Stimulated activated CD4-positive, alpha-beta T cell treated with anti-CD3 and anti-CD28 coated beads, Interleukin-1b, Interleukin-23, amount 100 ng/mL, for 1 hour (primary cell): ENCODE measurements at places on chromosomes 2 and 18.
A peak's percentile ranks its signal among the peaks of the same experiment; 100 is the strongest.

- no peak for DNase-seq
These were observed 75.0 kb downstream of the TPO start for GRCh38 chr2:1488181-1488671.

- DNase-seq, result no peak
These were observed 7.4 kb upstream of the PTH2R start for GRCh38 chr2:208399201-208399600.

GRCh38 chr2:231613663-231614558, 21.2 kb downstream of the TEX44 start:
- DNase-seq, result peak; percentile 69

DNA sequence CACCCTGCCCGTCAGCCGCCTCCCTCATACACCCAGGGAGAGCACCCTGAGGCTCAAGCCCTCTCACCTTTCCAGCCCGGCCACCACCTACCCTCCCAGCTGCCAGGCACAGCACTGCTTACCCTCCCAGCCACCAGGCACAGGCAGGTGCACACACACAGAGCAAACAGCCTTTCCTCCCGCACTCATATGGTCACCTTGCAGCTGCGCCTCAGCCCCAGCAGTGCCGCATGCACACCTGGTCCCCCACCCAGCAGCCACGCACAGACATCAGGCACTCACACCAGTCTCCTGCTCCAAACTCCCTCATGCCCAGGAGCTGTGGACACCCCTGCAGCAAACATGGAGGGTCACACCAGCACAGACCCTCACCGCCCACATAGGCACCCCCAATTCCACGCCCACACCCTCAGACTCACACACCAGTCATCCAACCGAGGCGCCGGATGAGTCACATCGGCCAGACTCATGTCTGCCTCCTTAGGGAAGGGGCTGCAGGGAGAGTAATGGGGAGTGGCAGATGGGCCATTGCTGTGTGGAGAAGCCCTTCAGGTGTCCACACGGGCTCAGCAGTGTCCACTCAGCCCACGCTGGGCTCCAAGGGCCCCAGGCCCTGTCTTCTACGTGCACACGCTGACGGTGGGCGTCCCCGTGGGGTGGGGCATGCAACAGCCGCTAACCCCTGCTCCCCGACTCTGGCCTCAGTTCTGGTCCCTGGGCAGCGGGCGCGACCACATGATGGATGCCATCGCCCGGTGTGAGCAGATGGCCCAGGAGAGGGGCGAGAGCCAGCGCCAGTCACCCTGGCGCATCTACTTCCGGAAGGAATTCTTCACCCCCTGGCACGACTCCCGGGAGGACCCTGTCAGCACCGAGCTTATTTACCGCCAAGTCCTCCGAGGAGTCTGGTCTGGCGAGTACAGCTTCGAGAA, 22.3 kb upstream of the GPR17 start:
- no peak for DNase-seq

DNA sequence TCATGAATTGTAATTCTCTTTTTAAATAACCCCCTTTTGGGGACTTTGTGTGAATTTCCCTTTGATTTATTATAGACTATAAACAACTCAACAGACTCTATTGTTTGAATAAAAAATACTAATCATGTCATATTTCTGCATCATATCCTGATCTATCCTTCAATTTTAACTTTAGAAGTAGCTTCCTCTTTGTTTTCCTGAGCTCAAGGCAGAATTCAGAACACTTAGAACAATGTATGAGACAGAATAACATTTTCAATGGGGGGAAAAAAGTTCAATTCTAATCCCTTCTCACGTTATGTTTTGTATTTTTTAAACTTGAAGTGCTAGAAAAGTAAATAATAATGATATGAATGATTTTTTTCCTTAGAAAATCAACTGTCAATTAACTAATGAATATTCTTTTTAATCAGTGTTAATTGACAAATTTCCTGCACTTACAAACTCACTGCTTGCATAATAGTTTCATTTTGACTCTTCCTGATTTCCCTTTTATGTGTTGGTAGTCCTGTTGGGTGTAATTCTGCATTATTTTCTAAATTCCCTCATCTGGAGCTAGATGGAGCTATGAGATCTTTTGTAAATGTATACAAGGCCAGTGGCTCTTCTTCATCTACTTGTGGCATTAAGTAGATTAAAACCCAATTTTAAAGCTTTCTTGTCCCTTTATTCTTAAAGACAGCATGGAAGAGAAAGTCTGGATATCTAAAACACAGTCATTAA, 326.1 kb downstream of the PARD3B start:
- no peak for DNase-seq

GRCh38 chr2:220341014-220341413, 713.6 kb downstream of the SLC4A3 start:
- DNase-seq, result no peak

DNA sequence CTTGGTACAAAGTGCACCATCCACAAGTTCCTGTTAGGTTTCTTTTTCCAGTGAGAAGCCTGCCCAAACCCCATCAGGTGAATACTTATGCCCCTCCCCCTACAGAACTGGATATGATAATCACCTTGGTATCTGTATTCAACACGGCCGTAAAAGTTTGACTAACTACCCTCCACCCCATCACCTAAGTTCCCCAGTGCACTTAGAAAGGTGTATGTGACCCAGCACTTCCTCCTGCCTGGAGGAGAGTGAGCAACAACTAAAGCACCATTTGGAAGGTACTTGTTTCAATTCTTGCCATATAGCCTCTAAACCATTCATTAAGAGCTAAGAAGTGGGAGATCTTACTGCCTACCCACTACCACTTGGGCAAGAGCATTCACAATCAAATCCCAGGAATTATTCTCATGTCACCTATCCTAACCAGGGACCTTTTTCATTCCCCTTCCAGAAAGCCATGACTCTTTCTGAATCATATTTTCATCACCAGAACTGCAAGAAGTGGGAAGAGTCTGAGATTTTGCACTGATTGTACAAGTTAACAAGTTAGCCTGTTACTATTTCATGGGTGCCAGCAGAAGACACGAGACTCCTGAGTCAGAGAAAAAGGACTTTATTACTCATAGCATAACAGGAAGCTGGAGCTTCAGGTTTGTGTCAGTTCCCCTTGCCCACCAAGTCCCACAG, 53.5 kb upstream of the NDUFV2 start:
- DNase-seq, result no peak

DNA sequence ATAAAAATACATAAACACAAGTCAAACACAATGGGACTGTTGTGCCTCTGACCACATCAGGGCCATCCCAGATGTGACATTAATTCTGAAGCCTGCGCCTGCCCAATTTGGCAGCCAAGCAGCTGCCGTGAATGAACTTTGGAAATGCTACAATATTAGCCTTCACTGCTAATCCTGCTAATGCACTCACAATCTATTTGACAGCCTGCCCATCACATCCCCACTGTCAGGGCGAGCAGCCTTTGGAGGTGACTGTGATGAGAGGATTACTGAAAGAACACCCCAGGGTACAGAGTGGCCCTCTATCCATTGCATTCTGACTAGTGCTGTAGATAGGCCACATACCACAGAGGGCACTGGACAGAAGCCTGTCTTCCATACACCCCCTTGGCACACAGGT, 21.6 kb downstream of the OSR1 start:
- no peak for DNase-seq

GRCh38 chr2:16255120-16255519, 314.8 kb downstream of the MYCN start:
- no peak for DNase-seq

DNA sequence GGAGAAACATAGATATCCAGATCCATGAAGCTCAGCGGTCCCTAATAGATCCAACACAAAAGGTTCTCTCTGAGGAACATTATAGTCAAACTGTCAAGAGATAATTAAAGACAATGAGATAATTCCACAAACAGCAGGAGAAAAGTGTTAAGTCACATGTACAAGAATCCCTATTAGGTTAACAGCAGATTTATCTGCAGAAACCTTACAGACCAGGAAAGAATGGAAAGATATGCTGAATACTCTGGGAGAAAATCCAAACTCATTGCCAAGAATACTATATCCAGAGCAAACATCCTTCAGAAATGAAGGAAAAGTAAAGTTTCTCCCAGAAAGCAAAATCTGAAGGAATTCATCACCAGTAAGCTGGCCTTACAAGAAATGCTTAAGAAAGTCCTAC, 10.8 kb upstream of the KDM3A start:
- DNase-seq, result no peak

- no peak for DNase-seq
These were observed 247.4 kb upstream of the CHAC2 start for GRCh38 chr2:53519918-53520841.

GRCh38 chr18:24300703-24301102, 96.9 kb downstream of the OSBPL1A start:
- DNase-seq, result no peak

- no peak for DNase-seq
These were observed 87.4 kb downstream of the COL6A3 start for GRCh38 chr2:237326266-237327171.

DNA sequence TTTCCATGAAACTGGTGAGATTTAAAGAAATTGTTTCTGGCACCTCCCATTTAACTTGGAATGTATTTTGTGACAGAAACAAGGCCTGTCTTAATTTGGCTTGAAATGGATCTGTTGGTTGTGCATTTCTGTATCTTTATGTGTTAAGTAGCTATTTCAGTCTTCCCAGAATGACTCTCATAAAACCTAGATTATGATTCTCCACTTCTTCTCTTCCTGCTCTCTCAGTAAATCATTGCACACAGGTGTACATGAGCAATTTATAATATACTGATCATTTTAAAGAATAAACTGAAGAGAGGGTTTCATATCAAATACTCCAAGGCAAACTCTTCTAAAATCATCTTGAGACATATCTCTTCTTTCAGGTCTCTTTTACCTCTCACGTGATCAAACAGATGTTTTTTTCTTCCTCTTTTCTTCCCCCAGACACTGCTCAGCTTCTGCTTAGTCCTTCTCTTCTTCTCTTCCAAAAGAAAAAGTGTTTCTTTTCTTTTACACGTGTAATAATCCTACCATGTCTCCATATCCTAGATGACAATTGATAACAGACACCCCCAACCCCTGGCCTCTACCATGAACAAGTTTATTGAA, 112.0 kb downstream of the PPP1R1C start:
- DNase-seq, result no peak

DNA sequence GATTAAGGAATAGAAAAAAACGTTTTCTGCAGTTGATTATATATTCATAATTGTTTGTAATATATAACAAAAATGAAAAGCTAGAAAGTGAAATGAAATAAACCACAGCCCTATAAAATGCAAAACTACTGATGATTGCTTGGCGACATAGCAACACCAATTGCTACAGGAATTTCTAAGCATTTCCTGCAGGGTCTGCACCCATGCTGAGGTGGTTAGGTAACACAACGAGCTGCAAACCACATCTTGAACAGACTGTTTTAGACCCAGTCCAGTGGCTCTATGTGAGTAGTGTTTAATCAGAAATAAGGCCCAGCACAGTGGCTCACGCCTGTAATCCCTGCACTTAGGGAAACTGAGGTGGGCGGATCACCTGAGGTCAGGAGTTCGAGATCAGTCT, 17.2 kb upstream of the UGT1A9 start:
- DNase-seq, result no peak

GRCh38 chr2:47783486-47784351, 774 bp downstream of the MSH6 start:
- peak; percentile 35 for DNase-seq

DNA sequence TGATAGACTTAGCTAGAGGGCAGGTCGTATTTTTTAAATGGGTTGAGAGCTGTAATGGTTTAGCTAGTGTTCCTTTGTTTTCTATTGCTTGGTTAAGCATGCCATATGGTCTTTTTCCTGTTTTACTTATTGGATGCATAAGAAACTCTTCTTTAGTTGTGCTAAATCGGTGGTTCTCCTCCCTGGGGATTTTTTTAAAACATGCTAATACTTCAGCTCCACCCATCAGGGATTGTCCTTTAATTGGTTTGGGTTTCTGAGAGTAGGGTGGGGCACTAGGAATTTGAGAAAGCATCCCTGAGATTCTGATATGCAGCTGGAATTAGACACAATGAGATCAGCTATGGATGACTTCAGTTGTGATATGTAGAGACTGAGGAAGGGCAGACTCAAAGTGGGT, 497.2 kb downstream of the THSD7B start:
- no peak for DNase-seq

GRCh38 chr18:43267818-43268217, 9.5 kb downstream of the SYT4 start:
- no peak for DNase-seq

DNA sequence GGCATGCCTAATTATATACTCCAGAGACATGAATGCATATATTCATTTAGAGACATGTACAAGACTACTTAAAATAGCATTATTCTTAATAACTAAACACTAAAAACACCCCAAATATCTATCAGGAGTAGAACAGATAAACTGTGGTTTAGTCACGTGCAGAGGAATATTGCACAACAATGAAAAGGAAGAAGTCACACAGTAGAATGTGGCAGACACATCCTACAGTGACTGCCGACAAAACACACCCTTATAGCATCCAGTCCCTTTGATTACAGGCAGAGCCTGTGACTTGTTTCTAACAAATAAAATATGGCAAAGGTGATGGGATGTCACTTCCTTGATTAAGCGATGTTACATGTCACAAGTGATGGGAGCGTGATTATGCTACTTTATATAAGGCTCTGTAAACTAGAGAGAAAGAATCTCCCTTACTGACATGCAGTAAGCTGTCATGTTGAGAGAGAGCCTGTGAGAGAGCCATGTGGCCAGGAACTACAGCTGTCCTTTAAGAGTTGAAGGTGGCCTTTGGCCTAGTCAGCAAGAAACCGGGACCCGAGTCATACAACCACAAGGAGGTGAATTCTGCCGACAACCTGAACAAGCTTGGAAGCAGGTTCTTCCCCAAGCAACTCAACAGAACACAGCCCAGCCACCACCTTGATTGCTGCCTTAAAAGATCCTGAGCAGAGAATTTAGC, 39.1 kb upstream of the LGALSL start:
- DNase-seq, result no peak

GRCh38 chr2:170248574-170249393, 70.8 kb downstream of the MYO3B start:
- no peak for DNase-seq

GRCh38 chr2:161961061-161961460, 113.0 kb downstream of the DPP4 start:
- DNase-seq, result no peak

DNA sequence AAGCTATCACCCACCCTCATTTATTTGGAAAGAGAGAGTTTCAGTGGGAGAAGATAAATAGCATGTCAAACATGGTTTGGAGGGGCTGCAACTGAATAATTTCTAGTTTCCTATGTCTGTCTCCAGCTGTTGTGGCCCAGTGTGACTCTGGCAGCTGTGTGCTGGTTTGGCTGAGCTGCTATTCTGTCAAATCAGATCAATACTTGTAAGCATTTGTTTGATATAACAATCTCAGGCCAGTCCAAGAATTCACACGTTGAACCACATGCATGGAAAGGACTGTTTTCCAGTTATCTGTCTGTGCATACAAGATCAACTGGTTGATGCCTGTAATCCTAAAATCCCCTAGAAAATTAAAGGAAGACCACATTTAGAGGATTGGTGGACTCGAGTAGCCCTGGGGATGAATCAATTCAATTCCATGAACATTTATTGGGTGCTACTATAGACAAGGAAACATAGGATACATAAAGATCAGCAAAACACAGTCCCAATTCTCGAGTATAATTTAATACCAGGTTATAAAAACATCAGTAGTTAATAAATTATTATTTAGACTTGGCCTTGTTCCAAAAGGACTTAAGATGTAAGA, 209.0 kb upstream of the PARD3B start:
- no peak for DNase-seq

GRCh38 chr2:162164802-162165201, 12.8 kb upstream of the GCG start:
- DNase-seq, result no peak
